ENCODE measurements at places on chromosomes 3 and 15.

DNA sequence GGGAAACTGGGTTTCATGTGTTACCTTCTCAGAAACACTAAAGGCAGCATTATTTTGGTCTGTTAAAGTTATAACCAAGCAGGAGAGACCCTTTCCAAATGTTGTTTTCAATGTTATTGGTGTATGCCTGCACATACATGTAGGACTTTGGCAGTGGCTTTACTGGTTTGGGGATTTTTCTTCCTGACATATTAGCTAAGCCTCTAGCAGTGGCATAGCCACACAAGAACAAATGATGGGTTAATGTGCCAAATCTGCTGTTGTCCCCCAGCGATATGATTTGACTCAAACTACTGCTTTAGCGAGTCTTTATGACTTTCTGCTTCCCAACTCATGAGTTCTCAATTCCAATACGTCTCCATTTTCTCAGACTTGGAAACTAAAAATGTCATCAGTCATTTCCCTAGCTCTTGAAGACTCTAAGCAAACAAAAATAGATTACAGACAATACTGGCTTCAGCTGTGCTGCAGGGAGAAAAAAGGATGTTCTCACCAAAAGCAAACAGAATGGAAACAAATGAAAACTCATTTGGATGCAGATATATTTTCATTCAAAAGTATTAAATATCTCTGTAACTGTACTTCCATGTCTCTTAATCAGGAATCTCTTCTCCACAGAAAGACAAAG lies 29.6 kb downstream of the TPM1 start:
- no peak for DNase-seq

GRCh38 chr3:170528726-170529125 lies 57.1 kb downstream of the SLC7A14 start:
- DNase-seq: no peak

GRCh38 chr3:123076496-123077418 lies 9.9 kb downstream of the PDIA5 start:
- no peak for DNase-seq

DNA sequence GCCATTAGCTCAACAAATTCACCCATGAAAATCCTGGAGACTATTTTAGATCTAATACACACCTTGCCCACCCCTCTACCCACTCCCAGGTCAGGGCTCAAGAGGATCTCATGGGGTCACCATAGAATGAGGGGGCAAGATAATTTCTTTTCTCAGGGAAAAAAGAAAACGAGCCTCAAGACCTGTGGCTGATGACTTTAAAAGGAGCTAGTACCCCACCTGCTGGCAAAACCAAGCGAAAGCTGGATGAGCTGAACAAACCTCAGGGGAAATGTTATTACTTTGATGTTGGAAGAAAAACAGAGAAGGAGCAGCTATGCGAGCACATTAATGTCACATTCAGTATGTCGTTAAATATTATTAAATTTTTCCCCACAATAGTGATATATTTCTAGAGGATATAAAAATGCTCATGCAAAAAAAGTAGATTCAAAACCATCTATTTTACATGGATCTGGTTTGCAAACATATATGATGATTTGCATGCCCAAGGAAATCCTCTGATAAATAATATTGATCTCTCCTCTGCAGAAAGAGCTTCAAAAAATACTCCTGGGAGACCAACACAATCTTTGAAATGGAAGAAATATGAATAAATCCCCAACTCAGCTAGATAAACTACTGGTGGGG lies 37.7 kb downstream of the PLD1 start:
- DNase-seq: no peak

DNA sequence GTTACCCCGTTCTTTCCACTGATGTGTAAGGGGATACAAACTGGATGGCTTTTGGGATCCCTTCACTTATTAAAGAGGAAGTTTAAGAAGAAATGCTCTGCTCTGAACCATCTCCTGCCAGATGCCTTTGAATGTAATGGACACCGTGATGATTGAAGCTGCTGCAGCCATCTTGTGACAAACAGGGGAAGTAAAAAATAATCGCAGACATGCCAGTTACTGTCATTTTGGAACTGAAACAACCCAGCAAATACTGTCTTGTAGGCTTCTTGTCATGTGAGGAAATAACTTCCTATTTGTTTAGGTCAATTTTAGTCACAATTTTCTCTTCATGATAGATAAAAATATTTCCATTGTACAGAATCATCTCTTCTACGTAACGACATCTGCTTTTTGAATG lies 224.0 kb downstream of the CHL1 start:
- no peak for DNase-seq

DNA sequence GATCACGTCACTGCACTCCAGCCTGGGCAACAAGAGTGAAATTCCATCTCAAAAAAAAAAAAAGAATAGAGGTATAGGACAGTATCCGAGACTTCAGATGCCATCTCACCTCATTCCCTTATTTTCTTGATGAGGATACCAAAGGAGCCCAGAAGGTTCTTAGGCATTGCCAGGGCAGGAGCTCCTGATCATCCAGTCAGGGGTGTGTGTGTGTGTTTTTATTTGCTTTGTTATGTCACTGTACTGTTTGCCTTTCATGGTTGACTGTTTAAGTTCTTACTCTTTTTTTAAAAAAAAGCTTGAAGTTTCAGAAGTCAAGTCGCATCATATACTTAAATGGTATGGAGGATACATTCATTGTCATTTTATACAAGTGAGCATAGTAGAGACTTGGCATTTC lies 140.0 kb upstream of the BHLHE40 start:
- no peak for DNase-seq

DNA sequence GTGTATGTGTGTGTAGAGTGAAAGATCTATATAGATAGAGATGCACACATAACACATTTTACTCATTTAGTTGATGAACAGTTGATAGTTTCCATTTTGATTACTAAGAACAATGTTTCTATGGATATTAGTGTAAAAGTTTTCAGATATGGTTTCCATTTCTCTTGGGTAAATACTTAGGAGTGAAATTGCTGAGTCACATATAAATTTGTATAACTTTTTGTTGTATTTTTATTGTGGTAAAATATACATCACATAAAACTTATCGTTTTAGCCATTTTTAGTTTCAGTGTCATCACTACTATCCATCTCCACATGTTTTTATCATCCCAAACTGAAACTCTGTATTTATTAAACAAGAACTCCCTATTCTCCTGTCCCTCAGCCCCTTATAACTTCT lies 258.3 kb downstream of the RYR3 start:
- DNase-seq: no peak

- DNase-seq: no peak
Observed at GRCh38 chr3:133703915-133704314, 42.2 kb upstream of the TOPBP1 start.

- DNase-seq: no peak
Observed at GRCh38 chr15:78642331-78642730, 1.3 kb upstream of the CHRNB4 start.

DNA sequence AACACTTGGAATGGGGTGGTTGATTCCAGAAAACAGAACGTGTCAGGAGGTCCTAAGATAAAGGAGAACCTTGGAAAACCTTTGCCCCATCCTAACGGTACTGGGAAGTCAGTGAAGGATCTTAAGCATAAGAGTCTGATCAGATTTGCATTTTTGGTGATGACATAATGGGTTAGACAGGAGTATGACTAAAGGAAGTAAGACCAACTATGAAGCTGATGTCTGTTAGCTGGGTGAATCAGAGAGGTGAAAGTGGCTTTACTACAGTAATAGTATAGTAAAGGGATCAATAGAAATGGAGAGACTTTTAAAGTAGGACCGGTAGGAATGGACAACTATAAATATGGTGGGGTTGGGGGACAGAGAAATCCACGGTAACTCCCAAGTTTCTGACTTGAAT lies 12.6 kb downstream of the GTF2A2 start:
- no peak for DNase-seq

DNA sequence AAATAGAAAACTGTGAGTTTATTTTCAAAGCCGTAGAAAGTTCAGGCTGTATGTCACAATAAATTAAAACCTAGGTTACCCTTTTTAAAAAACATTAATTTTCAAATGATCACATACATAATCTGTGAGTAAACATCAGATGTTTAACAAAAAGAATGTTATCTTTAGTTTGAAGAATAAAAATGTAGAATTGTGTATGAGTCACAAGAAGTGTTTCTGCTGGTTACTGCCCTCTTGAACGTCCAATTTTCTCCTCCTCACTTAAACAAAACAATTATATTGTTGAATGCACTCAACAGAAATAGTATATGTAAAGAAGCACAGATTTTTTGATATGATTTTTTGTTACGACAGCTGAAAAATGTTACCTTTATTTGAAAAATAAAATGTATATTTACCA lies 855.1 kb downstream of the ROBO1 start:
- no peak for DNase-seq
